ENCODE measurements at places on chromosomes 13 and 19. TPM values are rescaled to one million over a fixed set of nuclear protein-coding genes. Genes with fewer than 3 reads are reported as not detected.

- DNase-seq: peak; percentile 77
Measured at GRCh38 chr19:16587833-16588823, 15.9 kb upstream of the SLC35E1 start.

DNA sequence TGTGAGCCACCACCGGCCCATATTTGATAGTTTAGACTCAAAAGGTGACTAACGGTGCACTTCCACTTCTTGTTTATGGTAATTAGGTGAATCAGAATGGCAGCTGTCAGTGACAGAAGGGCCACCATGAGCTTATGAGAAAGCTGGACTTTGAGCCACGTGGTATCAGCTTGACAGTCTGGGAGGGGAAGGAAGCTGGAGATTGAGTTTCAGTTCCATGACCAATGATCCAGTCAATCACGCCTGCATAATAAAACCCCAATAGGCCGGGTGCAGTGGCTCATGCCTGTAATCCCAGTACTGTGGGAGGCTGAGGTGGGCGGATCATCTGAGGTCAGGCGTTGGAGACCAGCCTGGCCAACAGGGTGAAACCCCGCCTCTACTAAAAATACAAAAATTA, 8.2 kb downstream of the EID2B start:
- no peak for DNase-seq

GRCh38 chr13:107025991-107026390, 458.1 kb upstream of the ARGLU1 start:
- DNase-seq: peak; percentile 70

DNA sequence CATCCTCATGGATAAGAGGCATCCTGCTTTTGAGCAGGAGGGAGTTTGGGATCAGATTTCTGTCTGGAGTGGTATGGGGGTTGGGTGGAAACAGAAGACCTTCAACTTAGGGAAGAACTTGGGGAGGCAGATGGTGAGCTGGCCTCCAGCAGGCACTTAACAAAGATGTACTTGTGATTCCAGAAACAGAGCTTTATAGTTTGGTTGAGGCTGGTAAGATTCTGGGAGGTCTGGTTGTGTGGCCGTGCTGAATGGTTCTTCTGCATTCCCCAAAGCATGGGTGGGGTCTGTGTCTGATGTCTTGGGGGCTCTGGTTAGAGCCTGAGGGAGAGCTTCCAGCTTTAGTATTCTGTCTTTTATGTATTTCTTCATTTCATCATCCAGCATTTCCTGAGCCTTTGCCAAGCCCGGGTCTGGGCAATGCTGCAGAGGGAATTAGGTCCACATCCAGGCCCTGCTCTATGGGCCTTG, 4.8 kb downstream of the MEGF8 start:
- DNase-seq: peak; percentile 64

- DNase-seq: no peak
Measured at GRCh38 chr13:25847635-25848626, 203.9 kb downstream of the SHISA2 start.

DNA sequence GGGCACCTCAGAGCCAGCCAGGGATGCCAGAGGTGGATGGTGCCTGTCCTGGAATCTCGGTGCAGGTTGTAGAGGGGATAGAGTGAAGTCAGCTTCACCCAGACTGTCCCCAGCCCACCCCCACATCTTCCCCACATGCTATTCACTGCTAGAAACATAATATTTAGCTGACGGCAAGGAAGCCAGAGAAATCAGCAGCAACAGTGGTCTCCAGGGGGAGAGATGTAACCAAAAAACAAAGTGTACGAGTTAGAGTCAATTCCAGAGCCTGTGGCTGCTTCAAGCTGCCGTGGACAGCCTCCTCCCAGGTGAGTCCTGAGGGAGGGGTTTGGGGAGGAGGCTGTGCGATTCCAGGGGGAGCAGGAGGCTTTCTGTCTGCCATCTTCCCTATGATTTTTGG, 97.6 kb downstream of the ZNF536 start:
- DNase-seq: no peak

DNA sequence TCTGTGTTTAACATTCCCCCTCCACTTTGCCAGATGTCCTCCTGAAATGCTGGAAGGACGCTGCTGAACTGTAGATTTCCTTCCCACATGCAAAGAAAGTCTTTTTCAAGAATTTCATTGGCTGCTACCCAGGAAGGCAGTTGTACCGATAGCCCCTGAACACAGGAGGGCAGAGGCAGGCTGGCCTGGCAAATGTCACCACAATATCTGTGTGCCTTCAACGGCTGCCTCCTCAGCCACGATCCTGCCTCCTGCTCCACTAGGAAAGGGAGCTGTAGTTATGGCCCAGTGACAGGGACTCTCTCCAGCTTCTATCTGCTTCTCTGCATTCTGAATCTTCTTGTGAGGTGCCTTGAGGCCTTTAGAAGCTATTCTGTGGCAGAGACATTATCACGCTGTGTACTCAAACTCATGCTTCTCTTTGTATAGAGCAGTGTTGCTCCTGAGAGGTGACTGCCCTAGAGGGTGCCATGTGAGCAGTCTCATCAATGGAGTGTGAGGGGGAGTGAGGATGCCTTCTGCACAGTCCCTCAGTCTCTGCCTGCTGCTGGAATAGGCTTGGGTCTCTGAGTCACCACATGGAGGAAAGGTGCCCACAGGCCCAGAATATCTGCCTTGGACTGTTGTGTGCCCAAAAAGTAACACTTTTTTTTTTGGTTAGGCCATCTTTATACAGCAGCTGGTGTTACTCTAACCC, 279.8 kb downstream of the DNAJC15 start:
- DNase-seq: peak; percentile 94

- no peak for DNase-seq
Measured at GRCh38 chr13:109672545-109672944, 113.8 kb downstream of the IRS2 start.

DNA sequence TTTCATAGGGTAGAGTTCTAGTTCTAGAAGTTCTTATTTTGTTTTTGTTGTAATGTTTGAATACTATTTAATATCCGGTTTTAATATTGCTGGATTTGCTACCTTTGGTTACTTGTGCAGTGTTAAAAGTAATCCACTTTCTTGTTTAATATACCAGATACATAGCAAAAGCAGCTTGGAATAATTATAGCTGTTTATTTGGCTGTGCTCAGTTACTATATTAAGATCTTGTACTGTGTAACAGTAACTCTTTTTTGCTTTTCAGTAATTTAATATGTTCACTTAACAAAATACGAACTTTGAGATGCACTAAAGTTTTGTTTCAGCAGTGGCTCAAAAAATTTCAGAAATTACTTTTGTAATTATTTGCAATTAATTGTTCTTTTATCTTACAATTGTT, 50.9 kb downstream of the AKAP11 start:
- DNase-seq: peak; percentile 15

DNA sequence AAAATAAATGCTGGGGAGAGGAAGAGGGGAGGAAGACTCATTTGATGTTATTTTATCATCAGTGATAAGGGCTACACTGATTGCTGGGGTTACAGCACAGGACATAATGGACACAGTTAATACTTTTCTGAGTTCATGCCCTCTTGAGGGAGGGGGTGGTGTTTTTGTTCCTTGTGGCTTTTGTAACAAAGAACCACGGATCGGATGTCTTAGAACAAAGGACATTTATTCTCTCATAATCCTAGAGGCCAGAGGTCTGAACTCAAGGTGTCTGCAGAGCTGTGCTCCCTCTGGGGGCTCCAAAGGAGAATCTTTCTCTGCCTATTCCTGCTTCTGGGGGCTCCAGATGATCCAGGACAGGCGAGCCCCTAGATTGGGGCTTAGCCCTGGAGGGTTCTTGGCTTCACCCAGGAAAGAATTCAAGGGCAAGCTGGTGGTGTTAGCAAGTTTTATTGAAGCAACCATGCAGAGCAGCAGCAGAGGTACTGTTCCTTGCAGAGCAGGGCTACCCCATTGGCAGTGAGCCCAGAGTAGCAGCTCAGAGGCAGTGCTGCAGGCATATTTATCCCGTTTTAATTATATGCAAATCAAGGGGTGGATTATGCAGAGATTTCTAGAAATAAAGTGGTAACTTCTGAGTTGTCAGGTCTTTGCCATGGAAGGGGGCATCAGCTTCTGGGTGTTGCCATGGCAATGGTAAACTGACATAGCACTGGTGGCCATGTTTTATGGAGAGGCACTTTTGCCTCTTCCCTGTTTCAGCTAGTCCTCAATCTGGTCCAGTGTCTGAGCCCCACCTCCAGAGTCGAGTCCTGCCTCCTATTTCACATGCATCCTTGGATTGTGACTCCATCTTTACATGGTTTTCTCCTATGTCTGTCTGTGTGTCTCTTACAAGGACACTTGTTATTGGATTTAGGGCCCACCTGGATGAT, 18.0 kb downstream of the VAV1 start:
- DNase-seq: no peak

GRCh38 chr13:30241532-30241931, 65.8 kb downstream of the KATNAL1 start:
- DNase-seq: peak; percentile 24

- DNase-seq: no peak
Measured at GRCh38 chr13:51425410-51426042, 27.3 kb downstream of the INTS6 start.

- no peak for DNase-seq
Measured at GRCh38 chr13:76894401-76895110, 8.4 kb upstream of the KCTD12 start.

DNA sequence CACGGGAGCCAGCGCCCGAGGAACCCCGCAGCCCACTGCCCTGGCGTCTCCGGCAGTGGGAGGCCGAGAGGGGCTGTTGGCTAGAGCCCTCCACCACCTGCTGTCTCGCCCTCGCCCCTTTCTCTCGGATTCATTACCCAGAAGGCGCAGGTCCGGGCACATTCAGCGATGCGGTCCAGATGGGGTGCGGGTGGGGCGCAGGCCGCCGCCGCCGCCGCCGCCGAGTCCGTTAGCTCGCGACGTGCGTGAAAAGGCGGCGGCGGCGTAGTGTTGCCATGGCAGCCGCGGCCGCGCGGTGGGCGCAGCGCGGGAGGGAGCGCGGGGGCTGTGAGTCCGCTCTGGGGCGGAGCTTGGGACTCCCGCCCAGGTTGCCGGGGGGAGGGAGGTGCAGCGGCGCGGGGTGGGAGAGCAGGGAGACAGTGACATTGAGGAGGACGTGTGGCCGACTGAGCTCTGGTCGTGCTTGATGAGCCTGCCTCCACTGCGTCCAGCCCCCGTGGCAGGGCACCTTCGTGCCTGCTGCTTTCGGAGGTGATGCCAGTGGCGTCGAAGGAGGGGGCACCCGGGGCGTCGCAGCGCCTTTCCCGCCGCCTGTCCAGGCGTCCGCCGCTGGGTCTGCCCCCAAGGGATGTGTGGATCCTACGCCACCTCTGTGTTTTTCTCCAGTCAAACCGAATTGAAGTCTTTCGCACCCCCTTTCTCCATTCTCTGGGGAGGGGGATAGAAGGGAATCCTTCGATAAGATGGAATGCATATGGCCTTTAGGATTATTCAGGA, at the start of gene KATNAL1:
Gene KATNAL1 (minus strand): TSS at position 358 of the 777 bp plus-strand sequence. CDS start 23,774 bp downstream, outside the sequence.
- peak; percentile 90 for DNase-seq

DNA sequence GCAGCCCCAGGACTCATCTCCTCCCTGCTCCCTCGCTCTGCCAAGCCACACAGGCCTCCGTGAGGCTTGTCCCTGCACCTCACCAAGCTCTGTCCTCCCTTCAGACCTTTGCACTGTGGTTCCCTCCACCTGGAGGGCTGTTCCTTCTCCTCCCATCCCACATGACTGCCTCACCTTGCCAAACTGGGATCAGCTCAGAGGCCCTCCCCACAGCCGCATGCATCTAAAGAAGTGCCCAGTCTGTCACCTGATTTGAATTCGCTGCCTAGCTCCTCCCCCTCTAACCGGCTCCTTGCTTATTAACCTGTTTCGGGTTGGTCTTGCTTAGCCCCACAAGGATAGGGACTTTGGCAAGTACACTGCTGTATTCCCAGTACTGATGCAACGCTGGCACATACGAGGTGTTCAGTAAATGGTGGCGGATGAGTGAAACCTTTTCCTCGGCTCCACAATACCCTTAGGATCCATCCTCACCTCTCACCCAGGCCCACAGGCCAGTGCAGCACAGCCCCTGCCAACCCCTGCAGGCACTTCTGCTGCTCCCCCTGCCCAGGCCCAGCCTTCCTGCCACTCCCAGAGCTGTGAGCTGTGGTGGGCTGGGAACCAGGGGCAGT, 4.4 kb downstream of the AKT2 start:
- no peak for DNase-seq

The FCER2 gene
- not detected for total RNA-seq

The DCAF15 gene
- total RNA-seq: 12.3 TPM

The KLF16 gene
- 5.0 TPM for total RNA-seq

The CFAP97D2 gene
- total RNA-seq: not detected

The IGFL1 gene
- not detected for total RNA-seq

The CACNG8 gene
- 0.10 TPM for total RNA-seq

The CACNG7 gene
- total RNA-seq: not detected

The CYP4F3 gene
- total RNA-seq: 1.4 TPM

Data from tongue (tissue), 3 donors.